Hepatocyte (in vitro differentiated cells): ENCODE measurements at places on chromosomes 12 and 14.

- no peak for DNase-seq
Measured at GRCh38 chr14:59277659-59278058, 89.2 kb downstream of the DAAM1 start.

- DNase-seq = no peak
Measured at GRCh38 chr12:92226071-92226661, 80.5 kb upstream of the BTG1 start.

GRCh38 chr12:50845021-50845647, 2.4 kb downstream of the TMPRSS12 start:
- DNase-seq = no peak

DNA sequence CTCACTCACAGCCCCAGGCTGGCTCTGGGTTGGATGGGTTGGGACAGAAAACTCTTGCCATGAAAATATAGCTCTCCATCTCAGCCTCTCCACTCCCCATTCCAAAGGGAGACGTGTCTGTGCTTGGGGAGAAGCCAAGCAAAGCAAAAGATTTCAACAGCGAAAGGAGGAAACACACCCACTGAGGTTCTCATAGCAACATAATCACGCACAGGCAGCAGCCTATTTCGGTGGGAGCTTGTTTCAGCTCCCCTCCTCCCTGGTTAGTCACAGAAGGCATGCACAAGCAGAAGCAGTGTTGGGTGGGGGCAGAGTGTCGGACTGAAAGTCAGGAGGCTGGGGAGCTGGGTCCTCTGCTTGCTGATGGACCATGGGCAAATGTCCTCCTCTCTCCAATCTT, 1.9 kb upstream of the PRMT8 start:
- DNase-seq = no peak

DNA sequence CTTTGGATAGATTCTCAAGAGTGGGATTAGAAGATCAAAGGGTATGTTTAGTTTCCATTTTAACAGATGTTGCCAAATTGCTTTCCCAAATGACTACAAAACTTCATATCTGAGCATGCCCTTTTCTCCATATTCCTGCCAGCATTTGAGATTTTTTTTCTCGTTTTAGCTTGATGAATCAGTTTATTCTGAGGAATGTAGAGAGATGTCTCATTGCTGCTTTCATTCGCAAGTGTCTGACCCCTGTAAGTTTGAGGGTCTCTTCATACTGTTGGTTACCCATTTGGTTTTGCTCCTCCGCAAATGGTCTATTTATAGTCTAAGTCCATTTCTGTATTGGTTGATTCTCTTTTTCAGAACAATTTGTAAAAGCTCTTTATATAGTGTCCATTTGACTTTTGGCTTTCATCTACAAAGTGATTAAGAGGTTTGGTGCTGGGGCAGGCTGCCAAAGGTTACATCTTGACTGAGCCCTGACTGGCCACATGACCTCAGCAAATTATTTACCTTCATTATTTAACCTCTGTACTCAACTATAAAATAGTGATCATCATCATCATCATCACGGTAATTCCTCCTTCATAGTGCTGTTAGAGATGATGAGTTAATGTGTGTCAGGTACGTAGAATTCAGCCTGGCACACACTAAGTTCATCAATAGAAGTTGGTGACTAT, 33.6 kb downstream of the HCAR2 start:
- DNase-seq = no peak

GRCh38 chr12:99042226-99042625, 397.1 kb downstream of the APAF1 start:
- DNase-seq = no peak

DNA sequence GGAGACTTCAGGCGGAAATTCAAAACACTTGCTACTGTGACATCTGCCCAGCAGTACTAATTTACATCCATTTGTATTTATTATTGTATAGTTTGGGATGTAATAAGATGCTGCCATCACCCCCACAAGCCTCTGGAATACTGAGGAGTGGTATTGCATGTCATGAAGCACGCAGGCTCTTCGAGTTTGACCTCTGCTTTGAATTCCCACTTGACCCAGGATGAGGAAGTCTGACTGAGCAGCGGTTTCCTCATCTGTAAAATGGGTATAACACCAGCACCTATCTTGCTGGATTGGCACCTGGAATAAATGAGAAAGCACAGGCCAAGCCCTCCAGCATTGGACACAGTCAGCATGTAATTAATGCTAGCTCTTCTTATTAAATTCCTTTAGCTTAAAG, 116.0 kb upstream of the DIO3 start:
- no peak for DNase-seq

- no peak for DNase-seq
Measured at GRCh38 chr12:94327809-94328208, 131.9 kb downstream of the CEP83 start.

- no peak for DNase-seq
Measured at GRCh38 chr12:54981796-54982195, 2.8 kb downstream of the TESPA1 start.

GRCh38 chr12:77560714-77561113, 270.0 kb upstream of the NAV3 start:
- no peak for DNase-seq

DNA sequence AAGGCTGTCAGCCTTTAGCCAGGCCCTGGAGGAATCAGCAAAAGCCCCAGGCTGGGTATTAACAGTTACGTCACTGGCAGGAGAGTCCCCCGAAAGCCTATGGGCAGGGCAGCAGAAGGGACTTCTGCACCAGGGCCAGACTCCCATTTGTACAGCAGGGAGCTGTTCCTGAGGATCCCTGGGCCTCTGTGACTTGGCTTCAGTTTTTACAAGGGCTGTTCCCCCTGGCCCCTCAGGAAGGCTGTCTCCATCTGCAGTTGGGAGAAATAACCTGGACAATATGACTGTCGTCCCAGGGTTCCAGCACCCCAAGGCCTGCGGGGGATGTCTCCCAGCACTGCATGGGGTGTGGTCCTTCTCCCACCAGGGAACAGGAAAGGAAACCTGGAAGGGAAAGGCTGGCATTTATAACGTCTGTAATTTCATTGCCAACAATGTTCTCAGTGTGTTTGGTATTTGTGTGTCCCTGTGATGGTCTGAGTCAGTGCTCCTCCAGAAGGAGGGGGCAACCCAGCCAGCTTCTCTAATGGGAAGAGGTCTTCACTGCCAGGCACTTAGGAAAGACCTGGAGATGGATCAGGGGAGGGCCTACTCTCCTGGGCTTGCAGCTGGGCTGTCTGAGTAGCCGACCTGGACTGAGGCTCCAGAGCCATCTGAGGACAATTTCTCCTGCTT, 42.4 kb downstream of the ERH start:
- peak; percentile 37 for DNase-seq

- peak; percentile 23 for DNase-seq
Measured at GRCh38 chr12:103645202-103645601, 58.1 kb downstream of the STAB2 start.

GRCh38 chr12:8493084-8493483, 20.2 kb upstream of the CLEC4D start:
- no peak for DNase-seq

- DNase-seq = no peak
Measured at GRCh38 chr12:105935106-105935505, 203.6 kb downstream of the NUAK1 start.

DNA sequence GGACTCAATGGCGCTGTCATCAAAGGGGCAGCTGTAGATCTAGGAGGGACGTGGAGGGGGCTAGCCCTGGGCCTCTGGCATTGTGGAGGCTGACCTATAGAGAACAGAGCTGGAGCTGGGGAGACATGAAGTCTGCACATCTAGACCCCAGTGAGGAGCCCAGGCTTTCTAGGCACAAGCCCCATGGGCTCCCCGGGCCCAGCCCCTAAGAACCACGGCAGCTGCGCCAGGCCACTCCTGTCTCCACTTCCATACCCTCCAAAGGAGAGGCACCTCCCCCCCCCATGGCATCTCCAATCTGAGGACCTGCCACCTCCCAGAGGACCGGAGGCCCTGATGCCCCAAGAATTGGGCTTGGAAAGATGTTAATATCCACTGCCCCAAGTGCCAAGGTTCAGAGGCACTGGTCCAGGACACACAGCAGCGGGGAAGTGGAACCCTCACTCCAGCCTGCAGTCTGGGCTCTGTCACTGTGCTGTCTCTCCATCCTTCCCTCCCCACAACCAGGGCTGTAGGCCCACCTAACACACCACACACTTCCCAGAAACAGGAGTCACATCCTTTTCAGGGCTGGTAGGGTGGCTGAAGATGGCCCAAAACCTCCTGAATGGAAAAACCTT, 4.5 kb downstream of the ANKRD9 start:
- peak; percentile 5 for DNase-seq

DNA sequence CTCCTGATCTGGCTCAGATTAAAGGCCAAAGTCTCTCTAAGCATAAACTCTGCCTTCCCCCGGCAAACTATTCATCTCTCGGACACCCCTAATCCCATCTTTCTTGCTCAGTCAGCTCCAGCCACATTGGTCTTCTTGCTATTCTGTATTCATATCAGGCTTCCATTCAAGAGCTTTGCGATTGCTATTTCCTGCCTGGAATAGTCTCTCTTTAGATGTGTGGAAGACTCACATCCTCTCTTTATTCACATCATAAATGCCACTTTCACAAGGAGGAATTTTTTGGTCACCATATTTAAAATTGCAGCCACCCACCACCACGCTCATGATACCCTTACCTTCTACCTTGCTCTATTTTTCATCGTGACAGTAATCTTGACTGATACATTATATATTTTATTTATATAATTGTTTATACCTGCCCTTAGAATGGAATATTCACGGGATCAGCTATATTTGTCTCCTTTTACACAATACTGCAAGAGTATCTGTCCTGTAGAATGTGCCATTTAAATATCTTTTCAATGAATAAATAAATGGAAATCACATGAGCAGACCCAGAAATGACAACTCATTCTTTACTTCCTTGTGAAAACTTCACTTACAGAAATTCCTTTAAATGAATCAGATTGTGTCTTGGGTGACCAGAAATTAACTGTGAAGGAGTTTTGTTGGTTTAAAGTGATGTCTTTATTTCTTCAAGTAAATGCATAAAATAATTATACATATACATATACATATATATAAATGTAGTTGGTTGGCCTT, 780.6 kb upstream of the FLRT2 start:
- DNase-seq = no peak

DNA sequence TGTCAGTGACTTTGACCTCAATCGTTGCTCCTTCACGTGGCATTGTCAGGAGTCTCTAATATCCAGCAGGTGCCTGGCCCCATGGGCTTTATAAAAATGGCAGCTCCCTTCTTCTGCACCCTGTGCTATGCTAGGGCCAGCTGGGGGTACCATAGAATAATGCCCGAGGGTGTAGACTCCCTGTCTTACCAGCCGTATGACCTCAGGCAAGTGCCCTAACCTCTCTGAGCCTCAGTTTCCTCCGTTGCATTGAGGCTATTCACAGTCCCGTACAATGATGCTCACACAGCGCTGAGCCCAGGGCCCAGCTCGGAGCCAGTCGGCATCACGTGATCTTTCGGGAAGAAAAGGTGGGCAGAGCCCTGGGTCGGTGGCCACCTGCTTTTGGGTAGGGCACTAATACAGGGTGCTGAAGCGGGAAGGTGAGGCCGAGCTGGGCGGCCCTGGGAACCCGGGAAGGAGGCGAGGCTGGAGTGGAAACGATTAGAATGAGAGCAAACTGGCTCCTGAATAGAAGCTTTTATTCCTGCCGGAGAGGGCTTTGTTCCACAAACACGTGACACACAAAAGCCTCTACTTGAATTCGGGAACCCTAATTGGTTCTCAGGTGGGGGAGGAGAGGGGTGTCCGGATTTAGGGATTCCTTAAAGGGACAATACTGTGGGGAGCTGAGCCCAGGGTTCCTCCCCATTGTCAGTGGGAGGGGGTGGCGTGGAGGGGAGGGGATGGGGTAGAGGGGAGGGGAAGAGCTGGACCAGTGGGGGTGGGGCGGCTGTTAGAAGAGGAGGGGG, 19.9 kb upstream of the MSI1 start:
- no peak for DNase-seq
